ENCODE measurements at places on chromosomes 7 and 10.
A peak's percentile ranks its signal among the peaks of the same experiment; 100 is the strongest.

- DNase-seq, result no peak
Observed at GRCh38 chr10:57775250-57775649, 492.4 kb downstream of the IPMK start.

DNA sequence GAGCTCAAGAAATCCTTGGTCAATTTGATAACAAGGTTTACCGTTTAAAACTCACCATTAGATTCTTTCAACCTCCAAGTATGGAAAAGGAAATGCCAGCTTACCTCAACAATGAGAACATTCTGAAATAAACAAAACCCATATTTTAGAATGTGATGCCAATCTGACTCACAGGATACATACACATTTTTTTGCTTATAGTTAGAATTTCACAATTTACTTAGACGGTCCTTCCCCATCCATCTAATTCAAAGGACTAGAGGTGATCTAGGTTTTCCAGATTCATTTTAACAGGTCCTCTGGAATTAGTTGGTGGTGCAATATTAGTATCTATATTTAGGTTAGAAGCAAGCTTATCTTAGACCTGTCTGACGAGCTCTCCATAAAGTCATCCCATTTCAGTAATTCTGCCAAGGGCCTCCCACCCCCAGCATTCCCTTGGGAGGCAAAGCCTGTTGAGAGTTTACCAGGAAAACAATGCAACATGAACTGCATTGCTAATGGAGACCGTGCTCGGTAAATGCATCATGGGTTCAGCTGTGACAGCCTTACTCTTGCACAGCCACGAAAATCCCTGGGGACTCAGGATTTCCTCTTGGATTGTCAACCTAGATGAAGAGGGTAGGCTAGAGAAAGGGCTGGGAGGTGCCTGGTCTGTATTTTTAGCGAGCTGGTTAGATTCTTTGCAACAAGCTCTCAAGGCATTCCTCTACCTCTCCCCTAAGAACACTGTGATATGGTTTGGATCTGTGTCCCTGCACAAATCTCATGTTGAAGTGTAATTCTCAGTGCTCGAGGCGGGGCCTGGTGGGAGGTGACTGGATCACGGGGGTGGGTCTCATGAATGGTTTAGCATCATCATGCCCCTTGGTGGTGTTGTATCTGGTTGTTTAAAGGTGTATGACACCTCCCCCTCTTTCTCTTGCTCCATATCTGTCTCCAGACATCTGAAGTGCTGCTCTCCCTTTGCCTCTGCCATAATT is 93.8 kb downstream of the PRTFDC1 start:
- no peak for DNase-seq

- no peak for DNase-seq
Observed at GRCh38 chr7:8536431-8536830, 103.0 kb downstream of the NXPH1 start.

DNA sequence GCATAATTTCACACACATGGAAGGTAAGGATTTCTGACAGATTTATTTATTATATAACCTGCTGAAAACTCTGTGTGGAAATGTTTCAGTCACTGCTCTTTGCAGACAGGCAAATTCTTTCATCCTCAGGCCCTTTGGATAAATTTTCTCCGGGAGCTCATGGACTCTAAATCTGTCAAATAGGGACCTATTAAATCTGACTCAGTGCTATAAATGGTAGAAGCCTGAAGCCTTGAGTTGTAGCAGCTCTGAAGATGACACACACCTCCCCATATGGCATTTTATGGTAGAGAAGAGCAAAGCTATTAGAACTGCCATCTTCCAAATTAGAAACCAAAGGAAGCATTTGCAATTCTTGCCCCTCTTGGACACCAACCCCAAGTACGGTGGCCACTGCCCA is 808.7 kb downstream of the XPNPEP1 start:
- DNase-seq, result no peak

GRCh38 chr10:133405272-133405671 is 11.3 kb downstream of the MTG1 start:
- no peak for DNase-seq

DNA sequence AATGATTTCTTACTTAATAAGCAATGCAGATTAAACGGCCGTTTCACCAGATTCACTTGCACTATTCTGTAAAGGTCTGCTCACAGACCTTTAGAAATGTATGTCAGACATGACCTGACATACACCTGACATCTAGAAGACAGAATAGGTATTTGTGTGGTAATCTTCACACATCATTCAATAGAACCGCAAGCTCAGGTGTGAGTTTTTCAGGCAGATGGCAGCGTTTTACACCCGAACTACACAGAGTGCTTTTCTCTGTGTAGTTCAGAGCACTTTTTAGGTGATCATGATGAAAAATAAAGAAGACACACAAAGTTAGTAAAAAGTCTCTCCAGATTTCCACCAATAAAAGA is 63.2 kb downstream of the PRKCQ start:
- DNase-seq, result no peak

- DNase-seq, result no peak
Observed at GRCh38 chr10:4902571-4903011, 60.6 kb upstream of the AKR1C1 start.

DNA sequence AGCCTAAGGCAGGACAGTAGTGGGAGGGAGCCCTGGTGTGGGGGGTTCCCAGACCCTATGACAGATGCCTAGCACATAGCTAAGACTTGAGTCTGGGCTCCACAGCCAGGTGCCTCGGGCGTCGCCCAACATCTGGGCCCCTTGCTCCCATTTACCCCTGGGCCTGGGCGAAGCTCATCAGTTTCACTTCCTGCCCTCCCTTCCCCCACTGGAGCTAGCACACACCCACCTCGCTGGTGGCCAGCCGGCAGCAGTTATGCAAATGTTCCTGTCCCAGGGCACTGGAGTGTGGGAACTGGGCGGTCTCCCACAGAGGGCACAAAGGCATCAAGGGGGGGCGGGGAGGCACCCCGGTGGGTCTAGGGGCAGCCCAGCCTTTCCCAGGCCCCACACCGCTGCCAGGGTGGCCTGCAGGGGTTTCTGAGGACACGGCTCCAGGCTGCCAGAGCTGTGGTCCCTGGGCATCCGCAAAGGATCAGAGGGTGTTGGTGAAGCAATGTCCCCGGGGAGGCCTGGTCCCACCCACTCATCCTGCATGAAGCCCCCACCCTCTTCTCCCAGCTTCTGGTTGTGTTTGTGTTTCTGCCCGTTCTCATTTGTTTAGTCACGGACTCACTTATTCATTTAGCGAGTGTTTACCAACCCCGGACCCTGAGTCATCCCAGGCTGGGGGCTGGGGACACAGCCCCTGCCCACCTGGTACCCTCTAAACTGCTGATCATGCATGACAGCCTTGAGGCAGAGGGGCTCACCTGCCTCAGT is 20.4 kb downstream of the SH2B2 start:
- peak; percentile 71 for DNase-seq

DNA sequence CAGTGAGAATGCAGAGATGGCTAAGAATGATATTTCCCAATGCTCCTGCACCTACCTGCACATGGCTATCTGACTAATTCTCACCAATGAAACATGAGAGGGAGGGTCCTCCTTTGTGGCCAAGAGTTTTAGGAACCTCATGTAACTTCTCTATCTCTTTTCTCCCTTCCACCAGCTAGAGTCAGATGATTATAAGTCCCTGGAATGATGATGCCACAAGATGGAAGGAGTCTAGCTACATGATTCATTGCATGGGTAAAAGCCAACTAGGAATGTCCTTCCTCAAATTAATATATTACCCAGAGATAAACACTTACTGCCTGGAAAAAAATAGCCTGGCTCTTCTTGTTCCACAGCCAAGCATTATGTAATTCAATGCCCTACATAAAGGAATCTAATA is 55.1 kb upstream of the AASS start:
- no peak for DNase-seq

DNA sequence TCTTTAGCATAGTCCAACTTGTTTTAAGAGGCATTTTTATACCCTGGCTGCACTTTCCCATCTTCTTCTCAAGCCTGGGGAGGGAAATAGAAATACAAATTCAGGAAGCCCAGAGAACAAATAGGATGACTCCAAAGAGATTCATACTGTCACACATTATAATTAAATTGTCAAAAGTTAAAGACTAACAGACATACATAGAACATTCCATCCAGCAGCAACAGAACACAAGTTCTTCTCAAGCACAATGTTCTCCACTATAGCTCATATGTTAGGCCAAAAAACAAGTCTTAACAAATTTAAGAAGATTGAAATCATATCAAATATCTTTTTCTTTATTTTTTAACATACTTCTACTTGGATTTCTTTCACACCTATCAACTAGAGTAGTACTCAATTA is 75.7 kb downstream of the ANKRD7 start:
- DNase-seq, result no peak

DNA sequence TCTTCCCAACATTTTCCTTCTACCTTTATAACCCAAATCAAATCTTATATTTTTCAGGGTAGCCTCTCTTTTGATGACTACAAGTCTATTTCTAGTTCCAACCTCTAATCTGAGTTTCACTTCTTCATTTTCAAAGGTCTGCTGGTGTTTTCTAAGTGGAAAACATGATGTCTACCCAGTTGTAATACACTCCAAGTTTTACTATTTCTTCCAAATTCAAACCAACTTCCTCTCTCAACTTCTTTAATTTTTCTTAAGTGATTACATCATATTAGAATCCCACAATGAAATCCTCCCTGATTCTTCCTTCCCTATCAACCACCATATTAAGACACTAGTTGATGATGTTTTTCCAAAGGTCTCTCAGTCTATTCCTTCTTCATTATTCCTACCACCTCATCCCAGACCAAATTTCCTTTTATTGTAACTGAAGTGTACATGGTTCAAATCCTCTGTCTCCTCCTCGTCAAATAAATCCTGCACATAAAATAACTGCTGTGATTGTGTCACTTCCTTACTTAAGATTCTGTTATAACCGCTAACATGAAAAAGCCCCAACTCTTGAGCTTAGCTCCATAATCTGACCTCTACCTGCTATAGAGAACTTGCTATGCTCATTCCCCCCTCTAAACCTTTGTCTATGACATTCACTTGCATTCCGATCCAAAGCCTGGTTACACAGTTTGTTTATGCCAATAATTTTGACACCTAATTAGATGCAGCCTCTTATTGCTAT is 12.7 kb downstream of the TAS2R38 start:
- DNase-seq, result no peak

- no peak for DNase-seq
Observed at GRCh38 chr7:131950758-131951157, 394.3 kb upstream of the PODXL start.
